ENCODE measurements at places on chromosomes 4 and X. TPM values are rescaled to one million over a fixed set of nuclear protein-coding genes. Genes with fewer than 3 reads are reported as not detected.

GRCh38 chr4:88021824-88022223 is 14.4 kb downstream of the PKD2 start:
- peaks cover 54% of the 10 kb centered on the region for H3K36me3 ChIP-seq
- H3K27ac ChIP-seq: no peak overlapping the region
- no peaks in the 10 kb centered on the region for H3K27me3 ChIP-seq
- H3K4me3 ChIP-seq: no peak overlapping the region
- H3K4me1 ChIP-seq: peaks cover 20% of the 10 kb centered on the region

DNA sequence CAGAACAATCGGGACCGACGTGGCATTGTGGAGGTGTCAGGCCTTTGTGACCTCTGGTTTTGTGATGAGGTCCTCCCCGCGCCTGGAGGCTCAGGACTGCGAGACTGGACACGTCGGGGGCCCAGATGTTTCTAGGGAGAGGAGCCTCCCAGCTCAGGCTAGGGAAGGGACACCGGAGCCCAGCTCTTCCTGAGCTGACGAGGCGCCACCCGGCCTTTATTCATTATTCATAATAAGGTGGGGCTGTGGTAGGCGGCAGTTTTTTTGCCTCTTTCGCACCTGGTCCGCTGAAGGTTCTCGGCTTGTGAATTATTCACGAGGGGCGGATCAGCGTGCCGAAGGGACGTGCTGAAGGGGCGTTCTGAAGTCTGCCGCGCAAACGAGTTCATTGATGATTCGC is 2.3 kb upstream of the UBA1 start:
- peaks cover 17% of the 10 kb centered on the region for H3K36me3 ChIP-seq
- no peaks in the 10 kb centered on the region for H3K27me3 ChIP-seq
- peak overlapping the region; percentile 77 for H3K27ac ChIP-seq
- peak overlapping the region; percentile 96 for H3K4me3 ChIP-seq
- peaks cover 29% of the 10 kb centered on the region for H3K4me1 ChIP-seq

PNPLA4 gene
- 19.3 TPM for total RNA-seq

DNA sequence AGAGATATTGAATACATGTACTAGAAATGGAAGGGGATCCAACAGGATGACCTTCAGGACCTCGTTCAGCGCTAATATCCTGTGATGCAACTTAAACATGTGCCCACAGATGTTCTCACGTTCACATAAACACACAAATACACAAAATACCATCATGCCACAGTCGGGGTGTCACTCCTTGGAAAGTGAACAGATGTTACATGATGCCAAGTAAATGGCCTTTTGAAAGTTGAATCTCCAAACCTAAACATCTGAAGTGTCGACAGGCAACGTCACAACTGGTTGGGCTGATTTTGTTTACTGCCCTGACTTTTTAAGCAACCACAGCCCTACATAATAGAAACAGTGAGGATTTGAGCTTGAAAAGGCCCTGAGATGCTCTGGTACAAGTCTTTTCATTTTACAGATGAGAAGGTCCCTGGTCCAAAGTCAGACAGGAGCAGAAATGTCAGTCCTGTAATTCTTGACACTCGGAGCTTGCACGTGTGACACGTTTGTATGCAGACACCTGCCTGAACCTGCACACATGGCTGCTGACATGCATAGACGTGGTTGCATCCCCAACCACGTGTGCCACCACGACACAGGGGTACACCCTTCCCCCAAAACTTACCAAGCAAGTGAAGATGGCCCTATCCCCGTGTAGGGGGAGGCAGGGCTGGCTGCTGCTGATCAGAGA is 23.5 kb upstream of the BCORL1 start:
- peaks cover 11% of the 10 kb centered on the region for H3K4me1 ChIP-seq
- peak overlapping the region; percentile 27 for H3K4me3 ChIP-seq
- no peak for DNase-seq
- H3K27me3 ChIP-seq: peaks cover 11% of the 10 kb centered on the region

GRCh38 chr4:166363198-166363597 is 490.2 kb downstream of the TLL1 start:
- no peaks in the 10 kb centered on the region for H3K27me3 ChIP-seq
- no peaks in the 10 kb centered on the region for H3K36me3 ChIP-seq
- H3K4me1 ChIP-seq: no peaks in the 10 kb centered on the region
- H3K4me3 ChIP-seq: no peak overlapping the region

SPATA4 gene
- total RNA-seq: 0.33 TPM

- H3K4me1 ChIP-seq: no peaks in the 10 kb centered on the region
- DNase-seq: no peak
- no peaks in the 10 kb centered on the region for H3K36me3 ChIP-seq
- no peak overlapping the region for H3K27ac ChIP-seq
- H3K4me3 ChIP-seq: no peak overlapping the region
These were observed 2061.7 kb upstream of the AGA start for GRCh38 chr4:179503976-179504375.

- H3K27ac ChIP-seq: no peak overlapping the region
- peak overlapping the region; percentile 32 for H3K4me3 ChIP-seq
- DNase-seq: no peak
These were observed 310.0 kb downstream of the PDHA2 start for GRCh38 chr4:96149894-96150293.

Data from type B pancreatic cell (in vitro differentiated cells).